HAP-1 (cell line): ENCODE measurements at places on chromosomes 5 and 9.

GRCh38 chr5:147780924-147781573 is 1.5 kb downstream of the JAKMIP2 start:
- no peak for DNase-seq

DNA sequence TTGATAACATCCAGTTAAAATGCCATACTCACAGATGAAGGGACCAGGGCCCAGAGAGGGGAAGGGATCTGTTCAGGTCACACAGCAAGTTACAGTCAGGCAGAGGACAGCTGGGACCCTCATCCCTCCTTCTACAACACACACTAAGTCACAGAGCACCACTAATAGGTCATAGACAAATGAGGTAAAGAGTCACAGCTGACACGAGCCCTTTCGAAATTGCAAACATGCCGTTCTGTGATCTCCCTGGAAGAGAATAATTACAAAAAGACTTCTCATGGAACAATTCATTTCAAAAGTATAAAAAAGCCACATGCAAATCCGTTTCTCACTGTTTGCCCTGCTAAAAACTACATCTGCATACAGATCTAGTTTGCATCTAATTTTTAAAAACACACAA is 15.5 kb downstream of the IGFBPL1 start:
- no peak for DNase-seq

DNA sequence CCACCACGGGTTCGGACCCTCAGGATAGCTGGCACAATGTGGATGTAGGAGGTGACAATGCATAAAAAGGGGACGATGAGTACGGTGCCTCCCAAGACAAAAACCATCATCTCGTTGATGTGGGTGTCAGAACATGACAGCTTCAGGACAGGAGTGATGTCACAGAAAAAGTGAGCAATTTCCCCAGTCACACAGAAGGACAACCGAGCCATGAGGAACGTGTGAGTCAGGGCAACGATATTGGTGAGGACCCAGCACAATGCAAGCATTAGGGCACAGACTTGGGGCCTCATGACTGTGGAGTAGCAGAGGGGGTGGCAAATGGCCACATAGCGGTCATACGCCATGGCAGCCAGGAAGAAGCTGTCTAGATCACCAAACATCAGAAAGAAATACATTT is 491 bp downstream of the OR1N1 start:
- no peak for DNase-seq

- peak; percentile 34 for DNase-seq
Measured at GRCh38 chr5:135174315-135175096, 140.5 kb upstream of the PITX1 start.

DNA sequence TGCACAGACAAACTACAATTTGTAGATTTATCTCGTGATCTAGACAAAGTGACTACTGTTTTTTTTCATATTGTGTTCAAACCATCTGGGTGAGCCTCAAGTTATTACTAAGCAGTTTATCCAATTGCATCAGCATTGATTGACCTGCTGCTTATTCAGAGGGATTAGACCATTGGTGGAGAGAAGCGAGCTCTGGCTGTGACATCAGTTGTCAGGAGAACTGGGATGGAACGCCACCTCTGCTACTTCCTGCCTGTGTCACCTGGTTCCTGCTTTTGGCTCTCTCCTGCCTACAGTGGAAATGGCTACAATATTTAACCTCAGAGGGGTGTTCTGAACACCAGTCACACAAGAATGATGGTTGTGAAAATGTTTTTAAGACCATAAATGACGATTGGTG is 12.1 kb downstream of the NR4A3 start:
- no peak for DNase-seq

GRCh38 chr5:154646745-154647113 is 108.4 kb upstream of the LARP1 start:
- no peak for DNase-seq

DNA sequence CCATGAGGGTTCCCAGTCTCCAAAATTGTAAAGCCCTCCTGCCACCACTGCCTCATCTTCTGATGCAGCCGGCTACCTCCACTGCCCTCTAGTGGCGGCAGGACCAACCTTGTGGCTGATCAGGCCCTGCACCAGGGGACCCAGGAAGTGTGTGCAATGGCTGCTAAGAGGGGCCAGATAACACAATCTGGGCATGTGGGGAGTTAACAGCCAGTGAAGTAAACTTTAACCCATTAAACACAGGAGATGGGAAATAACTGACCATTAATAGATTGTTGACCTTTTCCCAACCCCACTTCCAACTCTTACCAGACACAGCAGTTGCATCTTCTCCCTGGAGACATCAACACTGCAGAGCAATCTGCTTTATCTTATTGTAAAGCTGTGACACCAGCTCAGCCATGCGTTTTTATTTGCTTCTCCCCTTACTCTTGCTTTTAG is 63.3 kb downstream of the FREM1 start:
- DNase-seq: peak; percentile 22

- DNase-seq: no peak
Measured at GRCh38 chr9:137333016-137333671, 31.1 kb upstream of the NRARP start.

GRCh38 chr9:110115341-110115820 is 92.6 kb downstream of the C9orf152 start:
- no peak for DNase-seq

DNA sequence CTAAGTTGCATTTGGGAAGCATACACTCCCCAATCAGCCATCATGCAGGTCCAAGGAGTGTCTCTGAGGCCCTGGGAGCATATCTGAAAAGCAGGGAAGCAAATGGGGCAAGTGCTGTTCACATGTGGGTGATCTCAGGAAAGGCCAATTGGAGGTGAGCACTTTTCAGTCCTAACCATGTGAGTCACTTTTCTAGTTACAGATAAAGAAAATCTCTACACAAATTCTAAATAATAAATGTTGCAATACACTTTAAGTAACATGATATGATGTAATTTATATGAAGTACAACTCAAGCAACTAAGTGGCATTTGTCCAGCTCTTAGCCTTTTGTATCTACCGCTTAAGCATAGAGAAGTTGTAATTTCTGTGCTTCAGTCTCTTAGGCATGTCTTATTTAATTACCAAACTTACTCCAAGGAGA is 18.4 kb downstream of the ADAMTS16 start:
- no peak for DNase-seq

- DNase-seq: no peak
Measured at GRCh38 chr9:114238472-114238871, 83.1 kb downstream of the COL27A1 start.

DNA sequence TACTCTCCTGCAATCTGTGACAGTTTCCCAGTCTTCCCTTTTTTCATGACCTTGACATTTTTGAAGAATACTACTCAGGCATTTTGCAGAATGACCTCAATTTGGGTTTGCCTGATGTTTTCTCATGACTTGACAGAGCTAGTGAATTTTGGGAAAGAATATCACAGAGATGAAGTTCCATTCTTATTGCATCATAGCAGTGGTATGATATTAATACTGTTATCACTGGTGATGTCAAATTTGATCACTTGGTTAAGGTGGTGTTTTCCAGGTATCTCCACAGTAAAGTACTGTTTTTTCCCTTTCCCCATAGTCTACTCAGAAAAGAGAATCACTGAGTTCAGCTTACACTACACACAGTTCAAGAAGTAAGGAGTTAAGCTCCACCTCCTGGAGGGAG is 56.2 kb upstream of the XPA start:
- DNase-seq: no peak

DNA sequence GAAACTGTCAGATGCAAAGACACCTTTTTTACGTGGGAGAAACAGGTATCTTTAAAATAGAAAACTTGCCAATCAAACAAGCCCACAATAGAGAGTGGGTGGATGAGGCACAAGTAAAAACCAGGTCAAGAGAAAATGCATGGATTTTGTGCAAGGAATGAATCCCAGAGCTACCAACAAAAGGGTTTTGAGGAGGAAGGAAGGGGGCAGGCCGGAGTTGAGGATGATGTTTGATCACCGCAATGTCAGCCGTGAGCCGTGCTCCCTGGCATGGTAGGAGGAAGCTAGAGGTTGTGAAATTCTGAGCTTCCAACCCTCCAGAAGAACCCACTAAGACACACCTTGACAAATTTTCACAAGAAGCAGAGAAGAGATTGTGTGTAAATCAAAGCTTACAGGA is 53.2 kb downstream of the HRH2 start:
- no peak for DNase-seq

DNA sequence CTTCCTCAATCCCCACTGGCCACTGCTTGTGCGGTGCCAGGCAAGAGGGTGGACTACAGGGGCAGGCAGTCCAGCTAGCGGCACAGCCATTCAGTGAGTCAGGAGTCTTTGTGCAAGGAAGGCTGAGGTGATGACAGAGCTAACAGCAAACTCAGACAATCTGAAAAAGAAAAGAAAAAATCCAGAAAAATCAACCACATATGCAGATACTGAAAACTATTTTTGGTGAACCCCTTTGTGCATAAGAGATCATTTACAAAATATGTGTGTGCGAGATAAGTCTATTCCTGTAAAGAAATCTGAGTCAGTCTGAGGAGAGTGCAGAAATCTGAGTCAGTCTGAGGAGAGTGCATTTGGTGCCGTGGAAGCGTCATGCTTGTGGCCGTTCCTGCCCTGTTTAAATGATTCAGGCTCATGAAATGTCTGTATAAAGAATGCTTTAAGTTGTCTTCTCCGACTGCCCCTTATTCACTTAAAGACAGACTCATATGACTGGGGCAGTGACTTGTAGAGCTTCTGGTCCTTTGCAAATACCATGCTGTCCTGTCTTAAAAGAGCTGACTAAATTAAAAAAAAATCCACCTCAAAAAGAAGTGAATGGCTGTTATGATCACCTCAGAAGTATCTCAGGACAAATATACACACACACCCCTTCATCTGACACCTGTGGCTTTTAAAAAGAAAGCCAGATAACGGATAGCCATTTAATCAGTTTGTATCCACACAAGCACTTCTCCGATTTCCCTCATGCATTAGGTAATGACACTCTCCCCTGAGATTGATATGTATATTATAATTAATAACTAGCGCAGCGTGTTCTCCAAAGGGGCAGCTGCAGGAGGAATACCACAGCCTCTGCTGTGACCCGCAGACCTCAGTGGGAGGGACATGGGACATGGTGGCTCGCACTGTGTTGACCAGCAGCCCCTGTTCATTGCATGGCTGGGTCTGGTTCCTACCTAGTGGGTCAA is 47.3 kb downstream of the TRIO start:
- no peak for DNase-seq

GRCh38 chr5:163766936-163767670 is 261.7 kb downstream of the MAT2B start:
- DNase-seq: no peak

- DNase-seq: no peak
Measured at GRCh38 chr5:60810438-60811085, 33.5 kb downstream of the ELOVL7 start.

DNA sequence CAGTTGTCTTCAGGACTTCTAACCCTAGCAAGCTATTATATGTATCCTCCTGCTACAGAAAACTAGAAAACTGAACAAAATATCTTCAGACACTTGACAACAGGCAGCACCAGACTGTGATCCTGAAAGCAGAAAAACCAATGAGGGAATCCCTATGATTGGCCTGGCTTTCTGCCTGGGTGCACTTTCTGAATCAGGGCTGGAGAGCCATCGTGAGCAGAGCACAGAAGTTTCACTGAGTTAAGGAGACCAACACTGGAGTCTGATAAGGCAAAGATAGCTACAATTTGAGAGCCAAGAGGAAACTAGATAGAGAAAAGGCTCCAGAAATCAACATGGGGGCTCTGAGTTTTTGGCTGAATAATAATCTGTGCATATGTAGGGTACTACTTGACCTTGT is 106.5 kb downstream of the FANCC start:
- DNase-seq: no peak

DNA sequence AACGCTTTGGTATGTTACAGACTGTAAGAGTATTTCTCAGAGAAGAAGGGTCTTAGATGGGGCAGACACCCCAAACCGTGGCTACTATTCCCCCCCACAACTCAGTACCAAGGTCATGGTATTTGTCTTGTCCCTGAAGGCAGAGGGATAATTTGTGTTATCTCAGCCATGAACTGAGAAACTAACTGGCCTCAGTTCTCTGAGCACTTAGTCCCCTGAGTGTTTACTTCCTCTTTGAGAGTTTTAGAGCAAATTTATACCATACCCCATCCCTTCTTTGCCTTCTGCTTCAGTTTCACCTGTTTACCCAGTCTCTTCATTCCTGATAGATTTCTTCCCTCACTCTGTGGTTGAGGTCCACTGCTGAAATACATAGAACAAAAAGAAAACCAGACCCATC is 183.9 kb downstream of the LRRC70 start:
- DNase-seq: no peak

DNA sequence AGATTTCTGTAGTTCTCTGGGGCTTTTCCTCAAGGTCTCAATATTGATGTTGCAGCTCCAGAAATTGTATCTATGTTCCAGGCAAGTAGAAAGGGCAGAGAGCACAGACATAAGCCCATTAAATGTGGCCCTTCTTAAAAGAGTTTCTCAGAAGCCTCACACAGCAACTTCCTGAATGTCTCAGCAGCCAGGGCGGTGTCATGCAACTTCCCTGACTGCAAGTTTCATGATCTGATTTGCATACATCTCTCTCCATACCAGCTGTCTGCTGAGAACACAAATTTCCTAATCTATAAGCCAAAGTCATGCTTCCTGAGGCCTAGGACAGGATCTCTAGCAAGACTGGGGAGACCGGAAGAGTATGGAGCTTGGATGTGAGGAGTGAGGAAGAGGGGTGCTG is 13.0 kb downstream of the RGS7BP start:
- no peak for DNase-seq

- DNase-seq: no peak
Measured at GRCh38 chr9:134379831-134380365, 53.6 kb downstream of the RXRA start.

DNA sequence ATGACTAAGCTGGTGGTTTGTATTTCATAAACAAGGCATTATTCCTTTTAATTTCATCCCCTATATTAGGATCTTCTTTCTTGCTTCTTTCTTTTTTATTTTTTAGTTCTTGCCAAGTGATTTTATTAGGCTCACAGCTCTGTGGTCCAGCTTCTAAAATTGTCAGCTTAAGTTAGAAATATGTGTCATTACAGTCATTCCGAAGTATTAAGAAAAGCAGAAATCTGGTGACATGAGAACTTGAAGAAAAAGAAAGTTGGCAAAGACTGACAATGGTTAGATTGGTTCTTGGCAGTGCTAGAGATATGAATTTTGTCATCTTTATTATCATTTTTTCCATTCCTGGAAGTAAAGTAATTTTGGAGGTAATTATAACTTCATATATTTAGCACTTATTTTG is 166.5 kb upstream of the PRR16 start:
- DNase-seq: no peak

DNA sequence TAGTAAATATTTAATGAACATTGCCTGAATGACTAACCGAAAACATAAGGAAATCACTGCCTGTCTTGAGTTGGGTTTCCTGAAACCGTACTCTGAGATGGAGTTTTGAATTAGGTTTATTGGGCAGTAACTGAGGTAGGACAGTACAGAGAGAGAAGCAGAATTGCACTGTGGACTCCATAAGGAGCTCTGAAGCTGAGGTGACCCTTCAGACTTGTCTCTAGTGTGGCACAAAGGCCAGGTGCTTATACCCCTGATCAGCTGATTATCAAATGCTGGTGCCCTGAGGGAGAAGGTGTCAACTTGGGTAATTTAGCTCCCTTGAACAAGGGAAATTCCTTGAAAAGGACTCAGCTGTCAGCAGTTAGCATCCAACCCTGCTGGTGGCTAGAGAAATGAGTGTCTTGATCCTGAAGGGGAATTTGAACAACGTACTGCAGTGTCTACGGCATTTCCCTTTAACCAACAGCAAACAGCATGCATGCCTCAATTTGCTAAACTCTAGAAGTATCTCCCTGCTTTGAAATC is 135.0 kb upstream of the SMARCA2 start:
- DNase-seq: no peak

- no peak for DNase-seq
Measured at GRCh38 chr9:124399968-124400940, 15.0 kb downstream of the PSMB7 start.

GRCh38 chr5:34038390-34038789 is 4.6 kb downstream of the C1QTNF3 start:
- peak; percentile 52 for DNase-seq
